ENCODE measurements at places on chromosomes 6 and 20.

- peak; percentile 8 for DNase-seq
These were observed 51.5 kb downstream of the KCNS1 start for GRCh38 chr20:45049438-45049837.

- no peak for DNase-seq
These were observed 21.2 kb upstream of the ASXL1 start for GRCh38 chr20:32336918-32337347.

- no peak for DNase-seq
These were observed 130.9 kb downstream of the PAX1 start for GRCh38 chr20:21836346-21836745.

GRCh38 chr6:129731428-129731827 lies 21.5 kb upstream of the ARHGAP18 start:
- no peak for DNase-seq

DNA sequence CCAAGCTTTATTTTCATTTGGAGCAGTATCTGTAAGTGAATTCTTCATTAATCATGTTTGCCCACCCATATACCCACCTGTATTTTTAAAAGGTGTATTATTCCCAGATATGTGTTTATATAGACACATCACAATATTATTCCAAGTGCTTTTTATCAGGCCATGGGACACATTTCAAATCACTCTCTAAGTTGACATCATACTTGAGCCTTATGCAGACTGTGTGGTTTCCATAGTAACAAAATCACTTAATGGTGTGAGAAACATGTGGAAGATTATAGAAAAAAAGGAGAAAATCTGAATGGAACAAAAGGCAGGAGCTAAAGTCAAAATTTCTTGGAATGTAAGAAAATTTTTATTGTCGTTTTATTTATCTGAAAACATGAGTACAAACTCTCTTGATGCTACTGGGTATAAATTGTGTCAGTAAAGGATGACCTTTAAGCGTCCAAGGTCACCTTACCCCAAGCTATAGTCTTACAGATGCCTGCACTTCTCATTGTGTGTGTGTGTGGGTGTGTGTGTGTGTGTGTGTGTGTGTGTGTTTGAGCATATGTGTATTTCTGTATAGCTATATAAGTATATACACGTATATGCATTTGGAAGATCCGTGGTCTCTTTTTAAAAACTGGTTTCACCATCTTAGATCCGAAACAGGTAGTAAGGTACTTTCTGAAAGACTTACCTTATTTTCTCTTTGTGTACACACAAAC lies 79.8 kb upstream of the CCN6 start:
- no peak for DNase-seq

DNA sequence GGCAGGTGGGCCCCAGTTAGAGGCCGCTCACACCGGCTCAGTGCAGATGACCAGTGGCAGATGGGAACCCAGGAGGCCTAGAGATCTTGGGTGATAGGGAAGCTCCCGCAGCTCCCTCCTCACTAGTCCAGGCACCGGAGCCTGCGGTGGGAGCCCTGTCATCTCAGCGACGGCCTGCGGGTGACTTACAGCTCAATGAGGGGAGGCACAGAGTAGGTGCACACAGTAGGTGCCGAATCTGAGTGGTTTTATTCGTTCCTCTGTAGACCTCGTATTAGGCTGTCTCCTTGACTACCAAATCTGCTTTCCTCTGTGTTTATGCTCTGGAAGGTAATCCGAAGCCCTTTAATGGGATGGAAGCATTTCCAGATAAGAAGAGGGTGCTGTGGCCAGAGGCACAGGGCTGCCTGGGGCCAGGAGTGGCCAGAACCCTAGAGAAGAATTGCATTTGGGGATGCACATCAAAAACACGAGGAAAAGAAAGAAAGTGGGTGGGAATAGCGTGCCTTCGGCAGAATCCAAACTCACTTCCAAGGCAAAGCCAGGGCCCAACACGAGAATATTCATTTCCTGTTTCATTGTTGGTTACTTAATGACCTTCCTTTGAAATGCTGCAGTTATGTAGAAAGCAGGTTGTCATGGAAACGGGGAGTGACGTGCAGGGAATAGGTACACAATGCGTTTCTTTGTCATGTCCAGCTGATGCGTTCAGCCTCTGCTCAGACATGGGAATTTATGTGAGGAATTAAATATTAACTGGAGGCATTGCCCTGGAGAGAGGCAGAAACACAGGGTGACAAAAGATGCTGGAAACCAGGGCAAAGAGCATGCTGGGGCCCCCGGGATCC lies 24.7 kb downstream of the MYT1 start:
- peak; percentile 87 for DNase-seq
